ENCODE measurements at places on chromosomes 1 and 21.

GRCh38 chr1:90340606-90341005 lies 345.7 kb downstream of the ZNF326 start:
- DNase-seq, result no peak

DNA sequence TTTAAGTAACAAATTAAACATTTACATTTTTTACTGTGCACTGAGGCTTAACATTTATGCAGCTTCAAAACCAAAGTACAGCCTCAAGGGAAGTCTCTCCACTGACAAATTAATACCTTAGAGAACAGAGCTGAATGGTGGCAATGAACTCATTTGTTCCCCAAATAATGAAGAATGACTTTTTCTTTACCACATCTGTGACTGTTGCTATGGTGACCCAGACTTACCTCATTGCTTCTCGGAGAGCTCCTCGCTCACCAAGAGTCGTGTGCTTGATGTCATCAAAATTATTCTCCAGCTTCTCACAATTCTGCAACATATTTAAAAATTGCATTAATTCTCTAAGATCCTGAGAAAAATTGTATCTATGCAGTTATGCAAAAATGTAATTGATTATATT lies 92.9 kb downstream of the DPYD start:
- no peak for DNase-seq

GRCh38 chr1:156025876-156026275 lies 5.1 kb upstream of the SSR2 start:
- DNase-seq, result no peak

DNA sequence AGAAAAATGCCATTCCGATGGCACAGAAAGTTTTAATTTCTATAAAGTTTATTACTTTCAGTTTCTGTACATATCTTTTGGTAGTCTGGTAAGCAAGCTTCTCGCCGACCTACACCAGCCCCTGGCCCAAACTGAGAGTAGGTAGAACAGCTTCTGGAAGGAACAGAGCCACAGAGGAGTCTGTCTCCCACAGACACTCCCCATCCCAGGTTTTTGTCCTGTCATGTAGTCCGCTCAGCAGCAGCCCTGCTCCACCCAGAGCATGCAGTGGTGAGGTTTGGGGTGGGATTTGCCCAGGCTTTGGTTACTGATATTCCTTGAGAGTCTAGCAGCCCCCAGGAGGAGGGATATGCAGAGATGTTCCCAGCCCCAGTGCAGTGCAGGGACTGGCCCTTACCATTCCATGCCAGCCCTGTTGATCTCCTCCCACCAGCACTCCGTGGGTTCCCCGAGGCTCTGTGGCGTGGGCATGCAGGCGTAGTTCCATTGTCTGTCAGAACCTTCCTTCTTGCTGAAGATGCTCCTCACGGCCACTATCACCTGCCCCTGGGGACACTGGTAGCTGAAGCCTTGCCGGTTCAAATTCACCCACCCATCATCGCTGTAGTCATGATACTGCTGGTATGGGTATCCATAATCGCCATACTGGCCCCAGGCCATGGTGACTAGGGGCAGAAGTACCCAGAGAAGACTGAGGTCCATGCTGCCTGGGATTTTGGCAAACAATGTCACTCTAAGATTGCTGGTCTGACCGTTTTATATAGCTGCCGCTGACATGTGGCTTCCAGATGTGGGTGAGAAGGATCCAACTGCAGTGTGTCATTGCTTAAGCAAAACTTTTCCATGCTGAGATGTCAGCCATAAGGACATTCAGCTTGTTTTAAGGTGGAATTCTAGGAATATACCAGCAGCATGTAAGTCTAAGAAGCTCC lies at the start of gene DPT:
Gene DPT (minus strand): TSS at position 734 of the 932 bp plus-strand sequence. CDS start 32 bp downstream, at position 702.
- DNase-seq, result no peak
